Omental fat pad (tissue), 4 donors: ENCODE measurements at places on chromosomes 5 and 9. TPM values are rescaled to one million over a fixed set of nuclear protein-coding genes. Genes with fewer than 3 reads are reported as not detected.

GRCh38 chr5:74631081-74631953, 9.2 kb downstream of the ENC1 start:
- no peak for DNase-seq

DNA sequence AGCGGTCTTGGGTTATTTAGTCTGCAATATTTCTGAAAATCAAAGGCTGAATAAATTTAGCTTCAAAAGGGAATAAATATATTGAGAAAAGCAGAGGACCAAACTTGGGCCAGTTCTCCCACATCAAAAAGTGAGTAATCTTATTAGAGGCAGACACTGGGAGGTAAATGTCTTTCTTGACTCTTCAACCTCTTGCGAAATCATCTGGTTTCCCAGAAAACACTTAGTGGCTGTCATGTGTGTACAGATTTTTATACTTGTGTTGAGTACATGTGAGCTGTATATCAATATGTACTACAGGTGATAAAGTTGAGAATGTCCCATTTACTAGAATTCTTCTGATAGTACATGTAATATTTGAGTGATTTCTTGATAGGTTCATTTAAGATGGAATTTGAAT, 454.9 kb downstream of the PRR16 start:
- DNase-seq = no peak

The TLE1 gene
- 79.9 TPM for total RNA-seq

The CER1 gene
- not detected for total RNA-seq
